NCI-H187 treated with DMSO at 0.1 percent for 48 hours (cell line): ENCODE measurements at places on chromosomes 1 and 21.

DNA sequence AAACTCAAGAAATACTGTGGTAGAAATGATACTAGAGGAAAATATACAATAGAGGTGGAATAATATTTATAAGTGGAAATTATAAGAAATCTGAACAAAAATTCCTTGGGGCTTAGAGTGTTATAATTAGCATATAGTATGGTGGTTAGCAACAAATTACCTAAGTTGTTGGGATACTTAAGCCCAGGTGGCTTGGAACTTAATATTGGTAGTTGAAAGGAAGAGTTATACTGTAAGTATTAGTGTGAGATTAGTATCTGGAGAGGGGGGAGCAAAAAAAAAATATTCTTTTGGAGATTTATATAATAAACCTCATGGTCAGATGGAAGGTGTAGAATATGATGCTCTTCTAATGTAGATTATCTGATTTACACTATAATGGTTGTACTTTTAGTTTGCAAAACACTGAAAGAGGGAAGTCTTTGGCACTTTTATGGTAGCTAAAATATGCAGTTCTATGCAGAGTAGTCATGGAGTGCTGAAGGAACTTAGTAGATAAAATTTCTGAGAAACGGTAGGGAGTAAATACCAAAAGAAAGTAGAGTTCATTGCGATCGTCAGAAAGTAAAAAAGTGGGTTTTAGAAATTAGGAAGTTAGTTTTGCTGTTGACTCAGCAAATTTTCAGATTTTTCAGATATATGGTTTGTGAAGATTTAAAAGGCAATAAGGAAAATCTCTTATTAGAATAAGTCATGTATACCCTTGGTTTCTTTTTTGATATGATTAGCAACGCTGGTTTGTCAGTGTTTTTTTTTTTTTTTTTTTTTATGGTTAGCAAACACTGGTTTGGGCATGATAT lies 45.7 kb downstream of the MTF2 start:
- DNase-seq, result no peak

DNA sequence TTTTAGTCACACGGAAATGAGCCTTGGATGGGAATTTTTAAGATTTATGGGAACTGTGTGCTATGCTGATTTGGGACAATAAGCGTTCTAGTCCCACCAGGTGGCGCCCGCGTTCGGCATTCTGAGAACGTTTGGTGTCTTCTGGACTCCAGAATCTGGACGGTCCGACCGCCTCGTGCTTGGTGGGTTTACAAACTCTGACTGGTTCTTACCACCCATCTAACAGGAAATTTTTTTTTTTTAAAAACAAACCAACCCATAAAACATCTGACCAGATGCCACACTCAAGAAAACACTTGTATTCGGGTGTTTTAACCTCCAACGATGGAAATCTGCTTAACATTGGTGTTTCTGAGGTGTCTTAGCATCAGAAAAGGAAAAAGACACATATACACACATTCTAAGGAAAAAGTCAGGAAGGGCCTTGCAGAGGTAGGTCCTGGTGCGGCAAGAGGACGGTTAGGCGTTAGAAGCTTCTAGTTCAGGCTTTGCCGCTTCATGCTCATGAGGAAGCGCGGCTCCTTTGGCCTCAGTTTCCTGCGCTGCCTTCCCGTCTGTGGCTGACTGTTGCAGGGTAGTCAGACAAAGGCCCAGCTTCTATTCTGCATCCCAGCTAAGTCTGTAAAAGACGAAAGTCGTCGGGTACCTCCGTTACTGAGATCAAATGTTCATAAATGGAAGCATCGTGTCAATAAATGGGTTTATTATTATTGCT lies 814 bp upstream of the DYRK3 start:
- DNase-seq, result peak; percentile 72

- no peak for DNase-seq
These were observed 80.1 kb downstream of the DISP3 start for GRCh38 chr1:11558871-11559590.

DNA sequence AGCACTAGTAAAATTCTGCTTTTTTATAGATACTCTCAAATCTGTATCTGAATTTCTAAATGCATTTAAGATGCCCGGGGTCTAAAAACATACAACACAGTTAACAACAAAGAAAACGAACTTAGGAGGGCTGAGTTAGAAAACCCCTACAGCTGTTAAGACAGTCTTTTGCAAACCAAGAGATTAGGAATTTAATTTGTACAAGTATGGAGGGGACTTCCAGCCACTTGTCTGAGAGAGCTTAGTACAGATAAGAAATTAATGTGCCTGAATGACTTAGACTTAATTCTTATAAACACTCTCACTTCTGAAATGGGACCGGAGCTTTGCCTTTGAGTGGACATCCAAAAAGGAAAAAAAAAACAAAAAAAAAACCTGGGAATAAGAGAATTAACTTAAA lies 61.6 kb downstream of the SMYD3 start:
- no peak for DNase-seq

DNA sequence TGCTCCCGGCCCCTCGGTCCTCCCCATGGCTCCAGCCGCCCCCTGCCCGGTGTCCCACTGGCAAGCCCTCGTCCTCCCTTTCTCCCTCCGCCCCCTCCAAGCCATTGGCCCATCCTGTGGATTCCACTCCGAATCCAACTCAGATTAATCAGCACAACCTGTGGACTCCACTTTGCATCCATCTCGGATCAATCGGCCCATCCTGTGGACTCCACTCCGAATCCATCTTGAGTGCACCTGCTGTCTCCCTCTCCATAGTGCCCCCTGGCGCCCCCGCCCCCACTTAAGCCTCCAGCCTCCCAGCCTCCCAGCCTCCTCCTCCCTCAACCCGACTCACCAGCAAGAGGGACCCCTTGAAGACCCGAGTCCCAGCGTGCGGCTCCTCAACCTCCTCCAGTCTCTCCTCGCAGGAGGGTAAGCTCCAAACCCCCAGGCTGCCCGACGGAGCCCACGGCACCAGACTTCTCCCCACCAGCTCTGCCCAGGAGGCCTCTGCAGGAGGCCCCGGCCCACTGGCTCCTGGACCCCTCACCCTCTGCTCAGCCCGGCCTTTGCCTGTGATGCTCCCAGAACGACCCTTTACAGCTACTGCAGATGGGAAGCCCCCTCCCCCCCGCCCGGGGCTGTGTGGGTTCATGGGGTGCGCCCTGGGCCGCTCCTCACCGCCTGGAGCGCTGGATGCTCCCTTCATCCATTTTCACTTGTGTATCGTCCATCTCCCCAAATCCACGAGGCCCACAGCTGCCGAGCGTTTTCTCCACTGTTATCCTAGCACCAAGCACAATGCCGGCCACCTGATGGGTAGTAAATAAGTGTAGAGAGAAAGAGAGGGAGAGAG lies 40.6 kb upstream of the TSPEAR start:
- no peak for DNase-seq

GRCh38 chr1:43913051-43913501 lies 20.5 kb upstream of the ARTN start:
- no peak for DNase-seq

- no peak for DNase-seq
These were observed 27.6 kb downstream of the IL10RB start for GRCh38 chr21:33293811-33294216.

GRCh38 chr1:200381256-200381984 lies 28.4 kb downstream of the ZNF281 start:
- DNase-seq, result no peak

- DNase-seq, result no peak
These were observed 529.5 kb downstream of the KCNT2 start for GRCh38 chr1:196078691-196079090.

- no peak for DNase-seq
These were observed 97.3 kb downstream of the PAX7 start for GRCh38 chr1:18727956-18728355.

- DNase-seq, result no peak
These were observed 70.9 kb downstream of the WDR64 start for GRCh38 chr1:241722947-241723346.
